Sigmoid colon (tissue), 7 donors: ENCODE measurements at places on chromosomes 3 and 15. TPM values are rescaled to one million over a fixed set of nuclear protein-coding genes. Genes with fewer than 3 reads are reported as not detected.

Gene FBXW12
- total RNA-seq: not detected

Gene YEATS2
- 18.3 TPM for total RNA-seq

DNA sequence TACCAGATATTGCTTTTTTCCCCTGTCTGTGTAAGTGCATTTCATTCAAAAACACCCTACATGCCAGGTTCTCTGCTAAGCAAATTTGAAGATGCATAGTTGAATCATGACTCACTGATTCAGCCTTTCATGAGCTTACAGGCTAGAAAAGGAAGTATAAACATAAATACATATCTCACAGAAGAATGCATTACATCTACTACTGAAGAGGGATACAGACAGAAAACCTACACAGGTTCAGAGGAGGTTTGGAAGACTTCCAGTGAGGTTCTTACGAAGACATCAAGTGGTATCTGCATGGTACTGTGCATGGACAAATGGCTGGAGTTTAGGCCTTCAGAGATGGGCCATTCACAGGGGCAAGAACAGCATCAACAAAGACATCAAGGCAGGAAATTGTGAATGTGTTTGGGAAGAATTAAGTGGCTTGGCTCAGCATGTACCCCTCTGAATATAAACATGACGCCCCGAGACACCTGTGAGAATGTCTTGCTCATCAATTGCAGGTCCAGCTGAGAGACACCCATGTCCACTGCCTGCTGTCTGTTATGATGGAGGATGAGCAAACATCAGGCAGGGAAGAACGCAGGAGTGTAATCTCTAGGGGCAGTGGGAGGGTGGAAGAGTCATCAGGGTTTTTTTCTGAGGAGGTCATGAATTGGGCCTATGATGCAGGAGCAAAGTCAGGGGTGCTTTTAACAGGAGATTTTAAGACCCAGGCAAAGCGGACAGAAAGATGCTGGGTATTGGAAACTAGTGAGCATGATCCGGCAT is 105.1 kb upstream of the GALNT15 start:
- H3K4me3 ChIP-seq: no peak overlapping the region
- H3K4me1 ChIP-seq: no peaks in the 10 kb centered on the region
- no peak overlapping the region for H3K27ac ChIP-seq
- no peaks in the 10 kb centered on the region for H3K27me3 ChIP-seq
- no peaks in the 10 kb centered on the region for H3K36me3 ChIP-seq

DNA sequence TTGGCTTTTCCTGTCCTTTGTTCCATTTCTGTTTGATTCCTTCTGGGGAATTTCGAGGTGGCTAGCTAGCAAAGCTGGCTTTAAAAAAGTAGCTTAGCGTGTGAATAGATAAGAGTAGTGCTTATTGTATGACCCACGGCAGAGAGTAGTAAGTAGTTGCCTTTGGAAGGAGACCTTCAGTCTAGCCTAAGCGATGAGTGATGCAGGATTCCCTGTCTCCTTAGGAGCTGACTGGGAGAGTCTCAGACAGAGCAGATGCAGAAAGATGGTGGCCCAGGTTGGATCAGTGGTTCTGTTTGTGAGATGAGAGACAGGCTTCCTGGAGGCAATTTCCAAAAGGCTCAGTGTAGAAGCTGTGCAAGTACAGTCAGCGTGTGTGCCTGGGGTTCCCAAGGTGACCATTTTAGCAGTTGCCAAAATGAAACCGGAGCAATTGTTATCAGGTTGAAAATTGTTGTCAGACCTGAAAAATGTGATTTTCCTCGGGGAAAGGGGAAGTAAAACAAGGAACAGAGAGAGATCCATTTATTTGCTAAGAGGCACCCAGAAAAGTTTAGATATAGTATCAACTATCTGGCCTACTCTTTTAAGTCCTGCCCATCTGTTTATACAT is 681 bp upstream of the IL5RA start:
- no peaks in the 10 kb centered on the region for H3K27me3 ChIP-seq
- H3K4me1 ChIP-seq: no peaks in the 10 kb centered on the region
- DNase-seq: no peak
- no peak overlapping the region for H3K27ac ChIP-seq

- H3K27ac ChIP-seq: no peak overlapping the region
- H3K36me3 ChIP-seq: no peaks in the 10 kb centered on the region
- no peak for DNase-seq
- H3K4me1 ChIP-seq: no peaks in the 10 kb centered on the region
- H3K27me3 ChIP-seq: no peaks in the 10 kb centered on the region
These were observed 11.0 kb upstream of the FILIP1L start for GRCh38 chr3:100125161-100125938.

Gene CEMIP
- not detected for total RNA-seq

Gene TLR9
- total RNA-seq: 0.55 TPM

GRCh38 chr3:190446573-190447279 is 3.0 kb downstream of the TMEM207 start:
- no peaks in the 10 kb centered on the region for H3K36me3 ChIP-seq
- no peak for DNase-seq
- no peaks in the 10 kb centered on the region for H3K27me3 ChIP-seq
- H3K4me1 ChIP-seq: no peaks in the 10 kb centered on the region

GRCh38 chr3:117298273-117298672 is 588.7 kb downstream of the TUSC7 start:
- no peaks in the 10 kb centered on the region for H3K4me1 ChIP-seq
- DNase-seq: no peak
- no peaks in the 10 kb centered on the region for H3K36me3 ChIP-seq
- H3K27me3 ChIP-seq: no peaks in the 10 kb centered on the region
- no peak overlapping the region for H3K4me3 ChIP-seq

Gene SI
- total RNA-seq: not detected

Gene DNAJA4
- total RNA-seq: 17.8 TPM

- DNase-seq: no peak
- peaks cover 20% of the 10 kb centered on the region for H3K4me1 ChIP-seq
These were observed 470.2 kb upstream of the PROK2 start for GRCh38 chr3:72255191-72255590.

- DNase-seq: no peak
- no peaks in the 10 kb centered on the region for H3K27me3 ChIP-seq
- peaks cover 19% of the 10 kb centered on the region for H3K4me1 ChIP-seq
- peak overlapping the region; percentile 50 for H3K27ac ChIP-seq
These were observed 38.9 kb downstream of the ANO10 start for GRCh38 chr3:43582866-43583265.

Gene MNS1
- total RNA-seq: 0.68 TPM

- no peaks in the 10 kb centered on the region for H3K27me3 ChIP-seq
- peak overlapping the region; percentile 59 for H3K27ac ChIP-seq
- no peaks in the 10 kb centered on the region for H3K36me3 ChIP-seq
- peaks cover 86% of the 10 kb centered on the region for H3K4me1 ChIP-seq
These were observed 77.3 kb downstream of the MBNL1 start for GRCh38 chr3:152346058-152346457.

Gene CHRD
- 9.2 TPM for total RNA-seq

DNA sequence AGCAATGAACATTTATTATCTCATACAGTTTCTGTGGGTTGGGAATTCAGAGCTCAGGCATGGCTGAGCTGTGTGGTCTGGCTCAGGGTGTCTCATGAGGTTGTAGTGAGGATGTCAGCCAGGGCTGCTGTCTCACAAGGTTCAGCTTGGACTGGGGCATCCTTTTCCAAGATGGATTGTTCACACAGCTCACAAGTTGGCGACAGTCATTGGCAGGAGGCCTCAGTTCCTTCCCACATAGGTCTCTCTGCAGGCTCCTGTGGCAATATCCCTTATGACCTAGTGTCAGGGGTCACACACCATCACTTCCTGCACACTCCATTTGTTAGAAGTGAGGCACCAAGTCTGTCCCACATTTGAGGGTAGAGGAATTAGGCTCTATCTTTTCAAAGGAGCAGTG is 56.0 kb downstream of the RPLP1 start:
- no peaks in the 10 kb centered on the region for H3K27me3 ChIP-seq
- H3K4me1 ChIP-seq: no peaks in the 10 kb centered on the region
- H3K4me3 ChIP-seq: no peak overlapping the region
- no peaks in the 10 kb centered on the region for H3K36me3 ChIP-seq
- no peak for DNase-seq

DNA sequence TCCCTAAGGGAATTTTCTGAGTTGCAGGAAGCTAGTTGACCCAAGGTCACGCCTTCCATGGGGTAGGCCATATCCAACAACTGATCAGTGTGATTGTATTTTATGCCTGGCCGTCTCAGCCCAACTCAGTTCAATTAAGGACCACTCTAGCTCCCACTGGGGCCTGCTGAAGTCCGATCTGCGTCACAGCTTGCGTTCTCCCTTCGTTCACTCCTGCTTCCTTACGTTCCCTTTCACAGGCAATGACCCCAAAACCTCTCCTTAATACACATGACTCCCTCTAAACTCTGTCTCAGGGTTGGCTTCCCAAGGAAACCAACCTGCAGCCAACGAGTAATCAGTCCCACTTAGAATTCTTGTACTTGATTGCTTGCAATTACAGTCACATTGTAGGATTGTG is 428.0 kb downstream of the RBMS3 start:
- no peak overlapping the region for H3K4me3 ChIP-seq
- no peaks in the 10 kb centered on the region for H3K36me3 ChIP-seq
- no peaks in the 10 kb centered on the region for H3K4me1 ChIP-seq
- no peak for DNase-seq
- no peaks in the 10 kb centered on the region for H3K27me3 ChIP-seq
- H3K27ac ChIP-seq: no peak overlapping the region

DNA sequence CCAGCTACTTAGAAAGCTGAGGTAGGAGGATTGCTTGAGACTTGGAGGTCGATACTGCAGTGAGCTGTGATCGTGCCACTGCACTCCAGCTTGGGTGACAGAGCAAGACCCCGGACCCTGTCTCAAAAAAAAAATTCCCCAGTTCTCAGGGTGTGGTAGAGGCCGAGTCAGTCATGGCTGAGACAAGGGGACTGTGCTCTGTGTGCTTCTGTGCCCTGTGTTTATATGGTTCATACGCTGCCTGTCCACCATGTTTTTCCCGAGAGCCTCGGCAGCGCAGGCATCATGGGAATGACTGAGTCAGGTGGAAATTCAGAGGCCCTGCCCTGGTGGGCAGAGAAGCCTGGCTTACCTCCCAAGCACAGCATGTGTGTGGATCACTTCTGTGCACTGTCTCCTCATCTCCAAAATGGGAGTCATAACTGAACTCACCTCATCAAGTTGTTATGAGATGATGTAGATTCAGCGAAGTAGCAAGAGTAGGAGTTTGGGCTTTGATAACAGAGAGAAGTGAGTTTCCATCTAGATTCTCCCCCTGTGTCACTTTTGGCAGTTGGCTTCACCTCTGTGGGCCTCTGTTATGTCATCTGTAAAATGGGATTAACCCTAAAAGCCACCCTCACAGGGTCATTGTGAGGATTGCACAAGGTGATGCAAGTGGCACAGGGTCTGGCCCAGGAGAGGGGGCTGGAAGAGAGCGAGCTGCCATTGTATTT is 56.9 kb downstream of the FLNB start:
- H3K4me3 ChIP-seq: no peak overlapping the region
- H3K4me1 ChIP-seq: peaks cover 92% of the 10 kb centered on the region
- H3K27me3 ChIP-seq: no peaks in the 10 kb centered on the region
- no peaks in the 10 kb centered on the region for H3K36me3 ChIP-seq
- no peak for DNase-seq

- no peak overlapping the region for H3K27ac ChIP-seq
- no peaks in the 10 kb centered on the region for H3K27me3 ChIP-seq
- no peak for DNase-seq
These were observed 93.0 kb upstream of the SNRPA1 start for GRCh38 chr15:101388046-101388445.

DNA sequence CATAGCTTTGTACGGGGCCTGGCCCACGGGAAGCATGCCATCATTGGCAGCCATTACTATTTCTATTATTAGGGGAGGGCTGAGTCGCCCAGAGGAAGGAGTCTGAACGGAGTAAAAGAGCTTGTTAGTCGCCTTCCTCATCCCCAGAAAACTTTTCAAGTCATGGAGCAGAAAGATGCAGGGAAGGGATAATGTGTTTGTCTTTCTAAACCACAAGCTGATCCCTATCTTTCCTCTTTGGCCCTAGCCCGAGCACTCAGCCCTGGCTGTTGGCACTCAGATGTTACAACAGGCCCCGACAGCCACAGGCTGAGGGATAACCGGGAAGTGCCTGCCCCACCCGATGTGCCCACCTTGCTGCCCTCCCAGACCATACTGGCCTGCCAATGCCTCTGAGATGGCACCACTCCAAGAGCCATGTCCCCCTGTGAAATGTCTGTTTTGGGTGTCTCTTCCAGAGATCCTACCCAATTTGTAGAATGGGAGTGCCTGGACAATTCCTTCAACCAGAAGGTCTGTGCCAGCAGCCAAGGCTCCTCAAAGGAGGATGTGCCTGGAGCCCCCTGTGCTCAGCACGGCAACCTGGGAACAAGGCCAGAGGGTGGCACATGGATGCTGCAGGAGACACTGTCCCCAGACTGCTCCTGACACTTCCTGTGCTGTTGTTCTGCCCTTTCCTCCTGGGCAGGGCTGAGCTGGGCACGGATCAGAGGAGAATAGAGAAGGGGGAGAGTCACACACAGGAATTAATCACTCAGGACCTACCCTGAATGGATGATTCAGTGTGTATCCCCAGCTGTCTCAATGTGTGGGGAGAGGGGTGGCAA is 10.8 kb downstream of the PAK6 start:
- no peaks in the 10 kb centered on the region for H3K4me1 ChIP-seq
- H3K27me3 ChIP-seq: peaks cover 21% of the 10 kb centered on the region
- no peak for DNase-seq
- H3K4me3 ChIP-seq: no peak overlapping the region
- no peak overlapping the region for H3K27ac ChIP-seq

- peak overlapping the region; percentile 81 for H3K27ac ChIP-seq
- no peaks in the 10 kb centered on the region for H3K36me3 ChIP-seq
- H3K4me1 ChIP-seq: no peaks in the 10 kb centered on the region
These were observed 550 bp downstream of the CLN6 start for GRCh38 chr15:68228971-68229385.

- no peak overlapping the region for H3K27ac ChIP-seq
- no peaks in the 10 kb centered on the region for H3K27me3 ChIP-seq
- no peaks in the 10 kb centered on the region for H3K4me1 ChIP-seq
- no peaks in the 10 kb centered on the region for H3K36me3 ChIP-seq
These were observed 985.7 kb downstream of the NSUN3 start for GRCh38 chr3:95048564-95048963.

DNA sequence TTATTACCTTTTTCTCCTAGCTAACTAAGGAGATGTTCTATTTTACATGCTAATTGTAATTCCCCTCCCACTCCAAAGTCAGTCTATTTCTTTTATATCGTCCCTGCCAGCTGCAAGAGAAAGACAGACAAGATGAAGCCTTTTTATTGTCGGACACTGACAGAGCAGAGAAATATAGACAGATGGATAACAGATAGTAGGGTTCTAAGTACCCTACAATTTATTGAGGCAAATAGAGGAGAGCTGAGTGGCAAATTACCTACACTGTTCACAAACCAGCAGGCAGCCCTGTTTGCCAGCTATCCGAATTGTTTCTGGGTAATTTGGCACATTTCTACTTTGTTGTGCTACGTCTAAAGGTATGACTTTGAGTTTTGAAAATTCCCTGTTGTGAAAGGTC is 392.3 kb upstream of the ZNF717 start:
- no peak overlapping the region for H3K27ac ChIP-seq
- no peaks in the 10 kb centered on the region for H3K27me3 ChIP-seq
- DNase-seq: no peak
- no peaks in the 10 kb centered on the region for H3K36me3 ChIP-seq
- H3K4me3 ChIP-seq: no peak overlapping the region
